ENCODE measurements at places on chromosomes 5 and 9.

DNA sequence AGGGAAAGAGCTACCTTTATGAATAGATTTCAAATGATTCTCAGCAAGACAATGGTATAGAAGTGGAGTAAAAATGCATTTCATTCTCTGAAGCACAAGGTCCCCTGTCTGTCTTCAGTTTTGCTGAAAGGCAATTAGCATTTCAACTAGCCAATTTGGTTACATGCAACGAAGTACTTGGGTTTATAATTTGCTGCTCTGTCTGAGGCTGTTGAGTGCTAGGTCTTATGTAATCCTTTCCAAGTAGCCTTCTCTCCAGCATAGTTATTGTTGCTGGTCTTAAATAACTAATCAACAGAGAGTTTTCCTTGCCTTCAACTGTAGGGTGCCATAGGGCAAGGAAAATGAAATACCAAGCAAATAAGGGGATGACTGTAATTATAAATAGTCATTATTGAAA is 4.5 kb downstream of the ADGRV1 start:
- no peak for DNase-seq

GRCh38 chr9:68912561-68912960 is 101.4 kb downstream of the PRKACG start:
- no peak for DNase-seq

DNA sequence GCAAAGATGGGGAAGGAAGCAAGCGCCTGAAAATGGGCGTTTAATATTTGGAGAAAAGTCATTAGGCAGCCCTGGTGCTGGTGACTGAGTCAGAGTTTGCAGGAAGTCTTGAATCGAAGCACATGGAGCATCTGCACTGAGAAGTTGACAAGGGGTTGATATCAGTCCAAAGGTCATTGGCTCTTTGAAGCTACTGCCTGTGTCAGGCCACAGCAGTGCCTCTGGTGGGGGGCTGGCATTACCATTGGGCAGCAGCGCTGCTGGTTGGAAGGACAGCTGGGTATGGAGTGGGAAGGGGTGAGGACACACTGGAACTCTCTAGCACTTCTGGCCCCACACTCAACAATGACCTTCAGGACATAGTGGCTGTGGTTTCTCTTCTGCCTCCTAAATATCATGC is 150.4 kb upstream of the ERCC6L2 start:
- no peak for DNase-seq

- no peak for DNase-seq
Observed at GRCh38 chr9:32705059-32705458, 69.6 kb upstream of the TAF1L start.

DNA sequence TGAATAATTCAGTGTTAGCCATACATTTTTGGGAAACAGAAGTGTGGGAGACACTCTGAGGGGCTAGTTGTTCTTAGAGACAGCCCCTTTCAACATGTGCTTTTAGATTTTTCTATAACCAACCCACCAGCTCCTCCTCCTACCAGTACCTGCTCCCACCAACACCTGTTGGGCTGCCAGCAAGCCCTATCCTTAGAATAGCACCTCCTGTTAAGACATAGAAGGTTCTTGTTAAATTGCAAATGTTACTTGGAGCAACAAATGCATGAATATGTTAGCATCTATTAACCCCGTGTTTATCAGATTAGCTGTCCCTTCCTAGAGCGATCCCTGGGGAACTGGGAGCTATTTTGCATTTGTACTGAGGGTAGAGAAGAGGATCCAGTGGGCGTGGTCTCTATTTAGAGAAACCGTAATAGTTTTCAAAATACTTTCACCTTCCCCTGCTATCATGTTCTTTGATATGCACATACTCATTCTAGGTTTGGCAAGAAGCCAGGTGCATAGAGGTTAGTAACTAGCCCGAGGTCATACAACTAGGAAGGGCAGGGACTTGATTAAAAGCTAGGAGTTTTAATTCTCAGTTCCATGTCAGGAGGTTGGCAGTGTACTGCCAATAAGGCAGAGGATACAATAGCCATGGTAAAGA is 334.4 kb downstream of the KCTD16 start:
- no peak for DNase-seq

DNA sequence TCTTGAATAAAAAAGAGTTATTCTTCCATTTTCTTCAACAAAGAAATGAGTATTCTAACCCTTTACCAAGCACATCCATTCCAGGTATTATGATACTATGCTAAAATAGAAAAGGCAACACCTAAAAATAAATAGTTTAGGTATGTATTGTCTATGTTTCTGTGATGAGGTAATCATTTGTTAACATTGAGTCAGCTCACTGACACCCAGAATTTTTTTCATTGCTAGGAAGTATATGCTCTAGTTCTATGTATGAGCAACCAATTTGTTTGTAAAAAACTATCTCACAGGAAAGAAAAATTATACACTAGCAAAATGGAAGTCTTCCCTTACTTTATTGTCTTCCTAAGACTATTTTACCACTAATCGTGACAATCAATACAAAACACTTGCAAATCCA is 615.6 kb upstream of the GRIN3A start:
- no peak for DNase-seq

- no peak for DNase-seq
Observed at GRCh38 chr9:6944896-6945295, 187.1 kb downstream of the KDM4C start.

GRCh38 chr5:159571501-159572244 is 241.4 kb upstream of the IL12B start:
- DNase-seq, result no peak

DNA sequence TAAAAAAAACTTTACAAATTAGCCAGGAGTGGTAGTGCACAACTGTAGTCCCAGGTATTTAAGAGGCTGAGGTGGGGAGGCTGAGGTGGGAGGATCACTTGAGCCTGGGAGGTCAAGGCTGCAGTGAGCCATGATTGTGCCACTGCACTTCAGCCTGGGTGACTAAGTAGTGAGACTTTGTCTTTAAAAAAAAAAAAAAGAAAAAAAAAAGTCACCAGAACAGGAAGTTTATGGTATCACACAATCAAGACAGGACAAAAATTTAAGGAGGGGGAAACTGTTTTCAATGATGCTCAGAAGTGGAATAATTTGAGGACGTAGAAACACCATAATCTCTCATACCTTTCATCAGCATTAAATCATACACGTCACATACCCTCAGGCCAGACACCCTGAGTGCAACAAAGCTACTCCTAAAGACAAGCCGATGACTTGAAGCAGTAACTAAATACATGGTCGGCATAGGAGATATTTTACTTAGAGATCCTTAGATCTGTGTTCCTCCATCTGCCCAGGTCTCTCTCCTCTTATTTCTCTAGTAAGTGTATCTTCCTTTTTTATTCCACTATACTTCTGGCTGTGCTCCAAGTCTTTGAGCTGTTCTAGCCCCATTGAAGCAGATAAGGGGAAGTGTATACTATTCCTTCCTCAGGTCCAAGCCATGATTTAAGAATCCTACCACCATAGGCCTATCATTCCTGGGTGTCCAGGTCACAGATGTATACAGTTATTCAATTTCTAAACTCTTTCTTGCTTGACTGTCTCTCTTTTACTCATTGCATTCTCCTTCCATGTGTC is 91.3 kb upstream of the APC start:
- DNase-seq, result no peak

GRCh38 chr5:172849606-172850453 is 15.8 kb downstream of the ERGIC1 start:
- DNase-seq, result no peak

- no peak for DNase-seq
Observed at GRCh38 chr5:31407921-31408693, 123.8 kb downstream of the DROSHA start.

- no peak for DNase-seq
Observed at GRCh38 chr9:98228392-98229089, 26.9 kb downstream of the TBC1D2 start.

- DNase-seq, result no peak
Observed at GRCh38 chr5:55234121-55234700, 803 bp upstream of the CCNO start.

DNA sequence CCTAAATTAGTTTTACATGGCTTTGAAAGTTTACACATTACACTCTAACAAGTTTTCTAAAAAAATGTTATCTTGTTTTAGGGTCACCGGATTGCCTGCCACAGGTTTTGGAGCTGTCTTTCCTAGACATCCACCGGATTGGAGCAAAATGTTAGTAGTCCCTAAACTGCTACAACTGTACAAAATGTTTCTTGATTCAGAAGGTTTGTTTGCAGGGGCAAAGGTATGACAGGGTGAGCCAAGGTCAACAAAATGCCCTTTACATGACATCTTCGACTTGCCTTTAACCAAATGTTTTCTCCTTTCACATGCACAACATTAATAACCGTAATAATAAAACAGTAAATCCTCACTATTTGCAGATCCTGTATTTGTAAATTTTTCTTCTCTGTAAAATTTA is 37.2 kb downstream of the CFAP95 start:
- DNase-seq, result no peak

DNA sequence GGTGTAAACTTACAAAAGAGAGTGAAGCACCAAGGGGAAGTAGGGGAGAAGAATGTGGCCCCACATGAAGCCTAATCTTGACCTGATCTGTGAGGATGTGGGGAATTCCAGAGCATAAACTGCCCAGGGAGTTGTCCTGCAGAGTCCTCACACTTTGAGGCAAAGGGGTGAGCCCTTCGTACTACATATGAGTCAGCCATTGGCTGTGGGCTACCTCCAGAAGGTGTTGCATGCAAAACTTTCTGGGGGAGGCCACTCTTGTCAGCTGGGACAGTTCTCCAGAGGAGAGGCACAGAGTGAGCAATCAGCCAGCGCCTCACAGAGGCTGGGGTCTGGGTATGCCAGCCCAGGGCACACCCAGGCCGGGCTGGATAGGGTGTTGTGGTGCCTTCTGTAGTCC is 98.1 kb upstream of the NMUR2 start:
- no peak for DNase-seq

GRCh38 chr5:58469896-58470295 is 10.0 kb upstream of the PLK2 start:
- no peak for DNase-seq

- no peak for DNase-seq
Observed at GRCh38 chr5:78600687-78601414, 47.7 kb downstream of the LHFPL2 start.

GRCh38 chr9:132745756-132746709 is 75.8 kb downstream of the GTF3C4 start:
- no peak for DNase-seq

DNA sequence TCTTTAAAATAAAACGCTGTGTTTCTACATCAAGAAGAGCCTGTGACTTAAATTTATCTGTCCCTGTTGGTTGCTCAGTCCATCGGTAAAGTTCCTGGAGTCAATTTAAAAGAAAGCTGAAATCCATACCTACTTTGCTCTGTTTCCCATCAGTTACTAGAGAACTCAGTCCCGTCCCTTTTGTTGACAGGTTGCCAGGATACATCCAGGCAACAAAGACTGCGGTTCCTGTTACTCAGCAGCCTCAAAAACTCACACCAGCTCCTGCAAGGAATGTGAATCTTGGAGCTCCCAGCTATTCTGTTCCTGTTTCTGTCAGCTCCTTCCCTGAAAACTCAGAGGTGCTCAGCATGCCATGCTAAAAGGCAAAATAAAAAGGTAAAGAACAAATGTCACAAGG is at the start of gene ZNF474:
ZNF474 (plus strand) TSS at position 241 of the 400 bp plus-strand sequence. CDS start 22,445 bp downstream, outside the sequence.
- no peak for DNase-seq

DNA sequence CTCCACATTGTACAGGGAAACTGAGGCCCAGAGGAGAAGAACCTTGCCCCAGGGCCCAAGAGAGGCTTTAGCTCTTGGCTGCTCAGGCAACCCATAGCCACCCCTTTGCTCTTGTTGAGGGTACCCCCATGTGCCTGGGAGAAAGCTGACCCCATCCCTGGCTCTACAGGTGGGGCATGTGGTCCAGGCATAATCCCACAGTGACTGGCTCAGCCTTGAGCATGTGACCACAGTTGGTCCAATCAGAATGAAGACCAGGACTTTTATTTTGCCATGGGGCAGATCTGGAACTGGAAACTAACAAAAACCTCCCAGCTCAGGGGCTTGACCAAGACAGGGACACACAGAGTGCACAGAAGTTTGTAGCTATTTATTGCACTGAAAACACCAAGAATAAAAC is 29.3 kb downstream of the SLC6A7 start:
- DNase-seq, result no peak

DNA sequence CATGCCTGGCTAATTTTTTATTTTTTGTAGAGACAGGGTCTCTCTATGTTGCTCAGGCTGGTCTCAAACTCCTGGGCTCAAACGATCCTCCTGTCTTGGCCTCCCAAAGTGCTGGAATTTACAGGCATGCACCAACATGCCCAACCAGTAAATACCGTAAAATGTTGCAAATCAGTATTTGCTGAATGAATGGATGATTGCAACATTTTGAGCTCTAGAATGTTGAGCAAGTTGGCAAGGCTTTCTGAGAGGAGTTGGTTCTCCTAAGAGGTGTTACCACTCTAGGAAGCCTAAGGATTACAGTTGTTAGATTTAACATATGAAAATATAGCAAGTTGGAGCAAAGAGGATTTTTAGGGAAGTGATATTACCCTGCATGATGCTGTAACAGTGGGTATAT is 15.6 kb upstream of the DMXL1 start:
- no peak for DNase-seq

- no peak for DNase-seq
Observed at GRCh38 chr9:101172616-101173015, 144.1 kb downstream of the PLPPR1 start.

DNA sequence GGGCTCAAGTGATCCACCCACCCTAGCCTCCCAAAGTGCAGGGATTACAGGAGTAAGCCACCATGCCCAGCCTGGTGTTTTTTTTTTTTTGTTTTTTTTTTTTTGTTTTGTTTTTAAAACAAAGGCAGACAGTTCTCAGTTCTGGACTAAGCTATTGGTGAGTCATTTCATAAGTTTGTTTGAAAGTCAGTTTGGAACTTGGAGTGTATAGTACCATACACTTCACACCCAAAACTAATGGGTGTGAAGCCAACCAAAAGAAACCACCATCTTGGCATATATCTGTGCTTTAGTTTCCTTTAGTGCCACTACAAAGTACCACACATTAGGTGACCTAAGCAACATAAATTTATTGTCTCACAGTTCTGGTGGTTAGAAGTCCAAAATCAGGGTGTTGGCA is 13.4 kb downstream of the MAST4 start:
- DNase-seq, result no peak

GRCh38 chr5:65695162-65695755 is 26.6 kb downstream of the SGTB start:
- no peak for DNase-seq

DNA sequence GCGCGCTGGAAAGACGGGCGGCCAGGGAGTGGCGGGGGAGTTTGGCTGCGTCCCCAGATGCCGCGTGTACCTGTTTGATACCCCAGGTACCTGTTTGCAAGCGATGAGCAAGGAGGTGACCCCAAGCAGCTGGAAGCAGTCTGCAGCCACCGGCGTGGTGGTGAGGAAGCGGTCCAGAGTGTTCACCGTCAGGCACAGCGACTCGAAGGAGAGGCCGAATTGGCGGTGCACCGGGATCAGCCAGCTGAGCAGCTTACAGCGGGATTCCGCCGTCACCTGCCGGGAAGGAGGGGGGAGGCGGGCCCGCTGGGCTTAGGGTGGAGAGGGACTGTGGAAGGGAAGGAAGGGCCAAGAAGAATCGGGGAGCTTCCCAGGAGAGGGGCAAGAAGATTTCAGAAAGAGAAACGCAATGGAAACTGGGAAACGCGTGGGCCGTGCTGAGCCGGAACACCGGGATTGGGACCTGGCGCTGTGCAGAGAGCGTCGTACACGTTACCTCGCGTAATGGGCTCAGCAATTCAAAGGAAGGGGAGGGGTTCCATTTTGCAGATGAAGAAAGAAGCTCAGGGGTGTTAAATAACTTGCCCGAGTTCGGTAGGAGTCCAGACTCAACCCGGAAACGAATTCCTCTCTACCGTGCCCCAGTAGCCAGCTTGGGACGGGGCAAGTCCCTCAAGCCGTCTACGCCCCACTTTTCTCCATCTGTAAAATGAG is 980 bp downstream of the CCNO start:
- DNase-seq, result no peak
